Endothelial cell of umbilical vein (primary cell): ENCODE measurements at places on chromosomes 1 and 21.

DNA sequence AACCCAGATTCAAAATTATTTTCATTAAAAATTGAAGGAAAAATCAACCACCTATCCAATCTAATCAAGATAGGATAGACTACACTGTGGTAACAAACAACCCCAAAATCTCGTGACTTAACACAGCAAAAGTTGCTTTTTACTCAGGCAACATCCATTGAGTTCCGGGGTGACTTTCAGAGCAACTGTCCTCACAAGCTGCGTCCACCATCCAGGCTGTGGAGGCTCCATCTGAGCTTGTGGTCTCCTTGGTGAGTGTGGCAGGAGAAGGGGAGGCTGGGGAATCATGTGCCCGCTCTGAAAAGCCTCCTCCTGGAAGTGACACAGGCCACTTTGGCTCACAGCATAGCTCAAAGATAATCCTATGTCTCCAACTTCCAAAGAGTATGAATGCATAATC lies 52.4 kb downstream of the CD2 start:
- no peak overlapping the region for H3K4me3 ChIP-seq
- H3K27ac ChIP-seq = no peak overlapping the region
- no peaks in the 10 kb centered on the region for H3K4me1 ChIP-seq
- no peaks in the 10 kb centered on the region for H3K27me3 ChIP-seq
- no peak for DNase-seq

- H3K27ac ChIP-seq = no peak overlapping the region
- H3K27me3 ChIP-seq = no peaks in the 10 kb centered on the region
- H3K4me3 ChIP-seq = no peak overlapping the region
- no peak for DNase-seq
- H3K4me1 ChIP-seq = no peaks in the 10 kb centered on the region
Measured at GRCh38 chr21:29360799-29361765, 62.4 kb downstream of the BACH1 start.

DNA sequence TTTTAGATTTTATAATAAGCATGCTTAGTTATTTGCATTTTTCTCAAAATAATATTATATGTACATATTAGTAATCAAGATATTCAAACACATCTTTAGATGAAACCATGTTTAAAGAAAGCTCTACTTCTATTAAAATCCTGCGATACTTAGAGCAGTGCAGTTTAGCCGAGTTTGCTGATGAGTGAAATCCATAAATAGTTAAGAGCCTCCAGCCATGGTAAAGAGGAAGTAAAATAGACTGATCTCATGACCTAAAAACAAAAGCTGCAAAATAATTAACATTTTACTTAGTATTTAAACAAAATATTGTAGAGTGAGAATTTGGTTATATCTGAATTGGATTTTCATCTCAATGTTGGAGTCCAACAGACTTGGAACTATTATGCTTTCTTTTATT lies 147.4 kb upstream of the NRIP1 start:
- DNase-seq = no peak
- H3K27ac ChIP-seq = no peak overlapping the region
- no peaks in the 10 kb centered on the region for H3K27me3 ChIP-seq

DNA sequence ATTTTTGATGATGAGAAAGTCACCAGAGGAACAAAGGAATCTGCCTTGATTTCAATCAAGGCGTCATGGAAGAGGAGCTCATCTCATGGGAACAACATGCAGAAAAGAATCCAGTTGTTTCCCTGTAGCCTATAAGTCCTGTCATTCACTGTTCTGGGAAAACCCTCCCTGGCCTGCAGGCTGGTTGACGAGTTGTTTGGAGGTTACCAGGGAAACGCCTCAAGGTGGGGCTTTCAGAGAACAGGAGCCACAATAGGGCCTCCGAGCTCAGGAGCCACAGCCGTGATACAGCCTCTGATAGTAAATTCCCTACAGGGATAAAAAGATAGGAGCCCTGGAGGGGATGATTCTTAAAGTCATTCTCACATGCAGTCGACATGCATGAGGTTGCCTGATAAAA lies 135.2 kb downstream of the PSMG1 start:
- H3K27me3 ChIP-seq = no peaks in the 10 kb centered on the region
- peak; percentile 19 for DNase-seq
- H3K36me3 ChIP-seq = no peaks in the 10 kb centered on the region
- H3K4me1 ChIP-seq = peaks cover 3% of the 10 kb centered on the region
- H3K27ac ChIP-seq = no peak overlapping the region
- H3K4me3 ChIP-seq = no peak overlapping the region

GRCh38 chr1:34361121-34361520 lies 184.4 kb downstream of the C1orf94 start:
- H3K4me1 ChIP-seq = no peaks in the 10 kb centered on the region
- DNase-seq = no peak
- H3K36me3 ChIP-seq = no peaks in the 10 kb centered on the region
- no peak overlapping the region for H3K27ac ChIP-seq
- no peak overlapping the region for H3K4me3 ChIP-seq

DNA sequence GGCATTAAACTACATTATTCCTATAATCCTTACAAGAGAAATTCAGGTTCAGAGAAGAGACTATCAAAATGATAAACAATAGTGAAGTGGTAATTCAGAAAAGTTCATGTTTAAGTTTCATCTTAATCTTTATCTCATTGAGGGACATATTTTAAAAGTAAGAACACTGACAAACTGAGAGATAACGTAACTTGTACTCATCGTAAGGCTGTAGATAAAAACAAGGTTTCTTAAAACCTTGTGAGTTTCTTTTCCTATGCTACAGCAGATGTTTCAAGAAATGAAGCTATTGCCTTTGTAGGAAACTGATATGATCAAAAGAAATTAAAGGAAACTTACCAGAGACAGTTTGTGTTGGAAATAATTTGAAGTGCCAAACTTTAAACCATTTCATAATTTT lies 65.0 kb downstream of the RERE start:
- no peaks in the 10 kb centered on the region for H3K27me3 ChIP-seq
- H3K4me1 ChIP-seq = no peaks in the 10 kb centered on the region
- H3K4me3 ChIP-seq = no peak overlapping the region
- H3K36me3 ChIP-seq = no peaks in the 10 kb centered on the region

DNA sequence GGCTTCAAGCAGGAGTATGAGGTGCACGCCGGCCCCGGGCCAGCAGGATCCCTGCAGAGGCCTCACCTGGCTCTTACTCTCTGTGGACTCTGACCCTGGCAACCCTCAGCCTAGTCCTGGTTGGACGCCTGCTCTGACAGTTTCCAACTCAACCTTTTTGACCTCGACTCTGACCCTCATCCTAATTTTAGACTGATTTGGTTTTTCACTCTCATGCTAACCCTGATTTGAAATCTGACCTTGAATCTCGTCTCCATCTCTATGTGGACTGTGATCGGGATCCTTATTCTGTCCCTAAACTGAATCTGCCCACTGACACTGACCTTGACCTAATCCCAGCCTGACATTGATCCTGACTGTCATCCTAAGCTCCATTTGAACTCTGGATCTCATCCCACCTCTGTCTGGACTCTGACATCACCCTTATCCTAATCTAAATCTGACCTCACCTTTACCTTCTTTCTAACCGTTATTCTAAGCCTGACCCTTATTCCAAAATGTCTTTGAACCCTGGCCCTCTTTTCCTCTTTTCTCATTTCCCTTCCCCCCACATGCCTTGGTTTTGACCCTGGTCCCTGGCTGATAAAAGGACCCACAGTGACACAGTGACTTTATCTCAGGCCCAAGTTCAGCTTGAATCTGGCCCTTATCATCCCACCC lies 67.8 kb downstream of the PTPRU start:
- H3K27me3 ChIP-seq = no peaks in the 10 kb centered on the region
- no peak overlapping the region for H3K27ac ChIP-seq
- H3K4me1 ChIP-seq = no peaks in the 10 kb centered on the region
- H3K36me3 ChIP-seq = no peaks in the 10 kb centered on the region
- DNase-seq = no peak

DNA sequence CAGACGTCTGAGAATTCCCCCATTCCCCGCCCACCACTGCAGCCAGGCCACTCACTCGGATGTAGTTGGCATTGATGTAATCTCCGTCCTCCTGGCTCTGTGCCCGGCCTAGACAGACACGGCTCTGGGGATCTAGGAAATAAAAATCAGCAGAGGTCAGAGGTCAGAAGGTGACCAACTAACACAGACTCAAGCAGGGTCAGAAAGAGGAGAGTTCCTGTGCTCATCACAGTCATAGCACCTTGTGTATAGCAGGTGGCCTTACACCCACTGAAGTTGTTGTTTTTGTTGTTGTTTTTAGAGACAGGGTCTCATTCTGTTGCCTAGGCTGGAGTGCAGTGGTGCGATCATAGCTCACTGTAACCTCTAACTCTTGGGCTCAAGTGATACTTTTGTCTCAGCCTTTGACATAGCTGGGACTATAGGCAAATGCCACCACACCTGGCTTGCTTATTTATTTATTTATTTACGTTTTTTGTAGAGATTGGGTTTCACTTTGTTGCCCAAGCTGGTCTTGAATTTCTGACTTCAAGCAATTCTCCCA lies 4.9 kb downstream of the PTPN7 start:
- H3K4me1 ChIP-seq = peaks cover 18% of the 10 kb centered on the region
- DNase-seq = peak; percentile 39
- no peaks in the 10 kb centered on the region for H3K27me3 ChIP-seq
- no peak overlapping the region for H3K4me3 ChIP-seq
- H3K27ac ChIP-seq = no peak overlapping the region

- no peak overlapping the region for H3K27ac ChIP-seq
- H3K27me3 ChIP-seq = peaks cover 3% of the 10 kb centered on the region
- H3K4me1 ChIP-seq = no peaks in the 10 kb centered on the region
- no peak overlapping the region for H3K4me3 ChIP-seq
Measured at GRCh38 chr1:53485478-53486394, 26.5 kb downstream of the DMRTB1 start.

- H3K36me3 ChIP-seq = no peaks in the 10 kb centered on the region
- H3K27me3 ChIP-seq = no peaks in the 10 kb centered on the region
- H3K4me3 ChIP-seq = no peak overlapping the region
- no peaks in the 10 kb centered on the region for H3K4me1 ChIP-seq
Measured at GRCh38 chr1:6331543-6332273, 61.9 kb downstream of the ACOT7 start.

- H3K4me3 ChIP-seq = peak overlapping the region; percentile 88
- H3K27ac ChIP-seq = peak overlapping the region; percentile 74
- DNase-seq = no peak
- peaks cover 27% of the 10 kb centered on the region for H3K4me1 ChIP-seq
- no peaks in the 10 kb centered on the region for H3K27me3 ChIP-seq
Measured at GRCh38 chr1:149927056-149927562, 494 bp downstream of the SF3B4 start.

- peak; percentile 86 for DNase-seq
- H3K4me3 ChIP-seq = no peak overlapping the region
- H3K4me1 ChIP-seq = peaks cover 37% of the 10 kb centered on the region
- H3K27me3 ChIP-seq = no peaks in the 10 kb centered on the region
Measured at GRCh38 chr1:151311589-151312331, 15.5 kb downstream of the PI4KB start.

- no peak overlapping the region for H3K27ac ChIP-seq
- peak; percentile 23 for DNase-seq
- H3K4me3 ChIP-seq = no peak overlapping the region
- no peaks in the 10 kb centered on the region for H3K27me3 ChIP-seq
Measured at GRCh38 chr1:54297596-54298283, 97.8 kb downstream of the MRPL37 start.

DNA sequence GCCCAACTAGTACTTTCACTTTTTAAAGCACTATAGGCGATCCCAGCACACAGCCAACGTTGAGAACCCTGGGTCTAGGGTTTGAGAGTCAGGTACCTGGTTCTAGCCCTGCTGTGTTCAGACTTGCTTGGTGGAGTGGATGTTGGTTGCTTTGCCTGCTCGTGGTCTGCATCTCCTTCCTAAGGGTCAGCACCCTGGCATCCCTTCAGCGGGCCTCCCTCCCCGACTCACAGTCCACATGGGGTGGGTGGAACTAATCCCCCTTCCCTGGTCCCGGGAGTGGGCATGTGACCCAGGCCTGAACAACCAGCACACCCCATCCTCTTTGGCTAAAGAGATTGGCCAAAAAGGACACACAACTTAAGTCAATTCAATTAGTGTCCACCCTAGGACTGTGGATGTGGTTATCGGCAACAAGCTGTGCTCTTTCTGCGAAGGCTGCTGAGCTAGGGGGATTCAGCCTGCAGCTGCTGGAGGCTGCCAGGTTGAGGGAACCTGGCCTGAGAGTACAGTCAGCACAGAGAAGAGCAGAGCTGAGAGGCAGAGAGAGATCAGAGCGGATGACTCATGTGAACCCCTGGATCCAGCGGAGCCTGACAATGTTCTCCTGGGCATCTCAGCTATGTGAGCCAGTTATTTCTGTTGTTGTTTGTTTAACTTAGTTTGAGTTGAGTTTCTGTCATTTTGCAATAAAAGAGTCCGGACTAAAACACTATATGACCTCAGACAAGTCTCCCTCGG lies 138.9 kb downstream of the ACTL8 start:
- H3K36me3 ChIP-seq = no peaks in the 10 kb centered on the region
- no peak overlapping the region for H3K4me3 ChIP-seq
- DNase-seq = no peak
- no peaks in the 10 kb centered on the region for H3K4me1 ChIP-seq

GRCh38 chr21:29431680-29432079 lies 133.0 kb downstream of the BACH1 start:
- H3K27me3 ChIP-seq = no peaks in the 10 kb centered on the region
- H3K4me1 ChIP-seq = no peaks in the 10 kb centered on the region
- H3K36me3 ChIP-seq = no peaks in the 10 kb centered on the region
- H3K27ac ChIP-seq = no peak overlapping the region
- H3K4me3 ChIP-seq = no peak overlapping the region
- no peak for DNase-seq

- no peak for DNase-seq
- no peak overlapping the region for H3K27ac ChIP-seq
- peaks cover 24% of the 10 kb centered on the region for H3K36me3 ChIP-seq
- no peaks in the 10 kb centered on the region for H3K27me3 ChIP-seq
- peaks cover 5% of the 10 kb centered on the region for H3K4me1 ChIP-seq
Measured at GRCh38 chr1:23362218-23362713, 7.4 kb downstream of the ZNF436 start.

GRCh38 chr21:42513985-42514882 lies 582 bp downstream of the SLC37A1 start:
- H3K27me3 ChIP-seq = no peaks in the 10 kb centered on the region
- no peaks in the 10 kb centered on the region for H3K36me3 ChIP-seq
- H3K27ac ChIP-seq = peak overlapping the region; percentile 4

GRCh38 chr1:116581323-116581885 lies 10.6 kb upstream of the CD58 start:
- no peaks in the 10 kb centered on the region for H3K36me3 ChIP-seq
- no peaks in the 10 kb centered on the region for H3K4me1 ChIP-seq
- H3K4me3 ChIP-seq = no peak overlapping the region
- no peak for DNase-seq
- no peak overlapping the region for H3K27ac ChIP-seq

GRCh38 chr1:15180945-15181523 lies 27.5 kb downstream of the TMEM51 start:
- no peak overlapping the region for H3K4me3 ChIP-seq
- no peak for DNase-seq
- H3K27me3 ChIP-seq = no peaks in the 10 kb centered on the region
- no peaks in the 10 kb centered on the region for H3K36me3 ChIP-seq

- no peak overlapping the region for H3K4me3 ChIP-seq
- H3K4me1 ChIP-seq = no peaks in the 10 kb centered on the region
- H3K36me3 ChIP-seq = no peaks in the 10 kb centered on the region
- DNase-seq = no peak
- peaks cover 11% of the 10 kb centered on the region for H3K27me3 ChIP-seq
Measured at GRCh38 chr1:211910913-211911485, 80.4 kb upstream of the LPGAT1 start.
